Stimulated activated CD4-positive, alpha-beta T cell treated with anti-CD3 and anti-CD28 coated beads, Interleukin-1b, Interleukin-23, amount 100 ng/mL, for 1 hour (primary cell): ENCODE measurements at places on chromosomes 1 and 21.

DNA sequence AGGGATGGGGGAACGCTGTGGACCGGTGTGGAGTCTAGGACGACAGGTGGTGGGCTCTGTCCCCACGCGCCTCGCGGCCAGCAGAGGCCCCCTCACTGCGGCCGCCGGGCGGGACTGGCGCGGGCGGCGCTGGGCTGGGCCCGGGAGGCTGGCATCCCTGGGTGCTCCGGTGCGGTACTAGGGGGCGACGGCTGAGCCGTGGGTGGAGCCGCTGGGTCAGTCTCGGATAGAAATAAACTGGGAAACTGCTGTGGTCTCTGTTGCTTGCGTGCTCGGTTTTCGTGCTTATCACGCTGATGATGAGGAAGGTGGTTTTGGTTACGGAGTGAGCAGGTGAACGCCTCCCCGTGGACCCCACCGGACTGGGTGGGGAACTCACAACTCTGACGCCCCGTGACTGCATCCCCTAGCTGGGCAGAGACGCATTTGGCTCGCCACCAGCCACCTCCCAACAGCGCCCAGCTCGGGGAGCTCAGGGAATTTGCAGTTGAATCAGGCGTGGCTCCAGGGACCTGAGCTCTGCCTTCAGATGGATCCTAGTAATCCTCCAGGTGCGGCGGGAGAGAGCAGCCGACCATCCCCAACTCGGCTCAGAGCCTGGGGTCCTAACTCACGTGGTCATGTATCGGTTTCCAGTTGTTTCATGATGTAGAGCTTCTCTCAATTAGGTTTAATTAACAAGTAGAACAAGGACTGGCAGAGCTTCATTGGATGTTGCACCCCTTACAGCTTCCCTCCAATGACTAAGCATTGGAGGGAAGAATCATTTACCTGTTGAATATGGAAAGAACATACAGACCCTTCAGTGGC is 32.1 kb downstream of the HSD17B7 start:
- no peak for DNase-seq

DNA sequence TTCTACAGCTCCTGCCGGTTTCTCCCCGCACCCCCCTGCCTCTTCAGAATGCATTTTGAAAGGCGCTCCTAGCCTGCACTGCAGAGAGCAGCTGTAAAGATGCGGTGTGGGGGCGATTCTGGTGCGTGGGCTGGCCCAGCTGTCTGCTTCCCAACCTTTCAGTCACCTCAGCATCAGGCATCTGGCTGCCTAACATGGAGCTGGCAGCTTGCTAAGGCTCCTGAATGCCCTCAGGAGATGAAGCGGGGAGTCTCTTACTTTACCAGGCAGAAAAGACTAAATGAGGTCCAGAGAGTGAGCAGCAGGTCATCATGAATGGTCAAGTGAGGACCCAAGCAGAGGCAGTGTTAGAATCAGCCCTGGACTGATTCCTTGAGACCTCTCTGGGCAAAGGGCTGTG is 8.7 kb downstream of the IER5 start:
- DNase-seq: no peak

- DNase-seq: no peak
Observed at GRCh38 chr1:200372095-200372884, 37.5 kb downstream of the ZNF281 start.

DNA sequence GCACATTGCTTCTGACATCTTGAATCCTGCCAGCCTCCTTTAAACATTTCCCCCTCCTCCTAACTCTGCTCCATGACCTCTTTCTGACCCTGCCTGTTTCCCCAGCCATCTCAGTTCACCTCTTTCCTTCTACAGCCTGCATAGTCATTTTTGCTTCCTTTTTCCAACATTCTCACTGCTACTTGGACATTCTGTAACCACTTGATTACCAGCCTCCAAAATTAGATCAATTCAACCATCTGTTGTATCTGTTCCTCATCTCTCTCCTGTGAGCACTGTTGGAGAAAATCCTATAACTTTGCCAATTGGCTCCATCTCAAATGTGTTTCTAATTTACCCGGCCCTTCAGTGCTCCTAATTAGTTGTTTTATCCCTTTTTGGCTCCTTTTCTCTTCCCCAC is 27.5 kb upstream of the GPR88 start:
- DNase-seq: no peak

DNA sequence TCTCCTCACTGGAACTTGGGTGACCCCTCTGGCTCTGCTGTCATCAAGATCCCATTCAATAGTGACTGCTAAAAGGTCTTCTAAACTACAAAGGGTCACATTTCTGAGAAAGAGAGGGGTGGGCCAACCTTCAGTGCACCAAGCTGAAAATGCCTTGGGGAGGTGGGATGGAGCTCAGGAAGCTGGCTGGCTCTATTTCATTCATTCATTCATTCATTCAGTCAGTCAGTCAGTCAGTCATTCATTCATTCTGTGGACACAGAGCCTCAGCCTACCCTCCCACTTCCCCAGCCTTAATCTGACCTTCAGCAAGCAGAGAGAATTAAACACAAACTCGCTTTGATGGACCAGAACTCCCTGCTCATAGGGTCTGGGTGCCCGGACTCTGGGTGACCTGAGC is 11.7 kb downstream of the RUNX3 start:
- no peak for DNase-seq

GRCh38 chr1:151563376-151563775 is 23.3 kb downstream of the TUFT1 start:
- no peak for DNase-seq

DNA sequence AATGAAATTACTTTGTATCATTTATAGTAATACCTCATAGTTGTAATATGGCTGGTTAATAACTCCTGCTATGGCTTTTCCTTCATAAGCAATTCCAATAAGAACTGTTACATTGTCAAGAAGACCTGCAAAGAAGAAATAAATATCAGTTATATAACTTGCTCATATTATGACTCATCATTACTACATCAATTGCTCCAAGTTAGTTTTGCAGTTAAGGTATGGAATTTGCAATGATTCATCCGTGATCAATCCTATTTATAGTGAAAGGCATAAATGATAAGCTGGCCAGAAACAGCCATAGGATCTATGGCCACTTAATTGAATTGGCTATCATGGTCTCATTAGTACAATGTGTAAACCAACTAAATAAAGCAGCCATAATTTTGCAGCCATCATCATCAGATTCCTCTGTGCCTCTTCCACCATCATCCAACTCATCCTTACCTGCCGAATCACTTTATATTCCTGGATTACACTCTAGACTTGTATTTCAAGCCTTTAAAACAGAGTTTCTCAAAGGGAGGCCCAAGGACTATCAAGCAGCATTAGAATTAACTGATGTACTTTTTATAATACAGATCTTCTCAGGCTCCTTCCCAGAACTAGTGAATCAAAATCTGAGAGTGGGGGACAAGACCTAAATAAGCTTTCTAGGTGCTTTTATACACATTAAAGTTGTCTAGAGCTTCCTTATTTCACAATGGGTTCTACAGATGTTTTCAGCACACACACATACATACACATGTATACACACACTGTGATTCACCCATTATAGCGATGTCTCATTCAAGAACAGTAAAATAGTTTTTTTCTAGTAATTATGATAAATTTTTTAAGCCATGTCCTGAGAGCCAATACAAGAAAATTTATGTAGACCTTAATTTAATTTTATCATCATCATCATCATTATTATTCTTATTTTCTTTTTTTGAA is 21.2 kb upstream of the EPRS1 start:
- DNase-seq: no peak

DNA sequence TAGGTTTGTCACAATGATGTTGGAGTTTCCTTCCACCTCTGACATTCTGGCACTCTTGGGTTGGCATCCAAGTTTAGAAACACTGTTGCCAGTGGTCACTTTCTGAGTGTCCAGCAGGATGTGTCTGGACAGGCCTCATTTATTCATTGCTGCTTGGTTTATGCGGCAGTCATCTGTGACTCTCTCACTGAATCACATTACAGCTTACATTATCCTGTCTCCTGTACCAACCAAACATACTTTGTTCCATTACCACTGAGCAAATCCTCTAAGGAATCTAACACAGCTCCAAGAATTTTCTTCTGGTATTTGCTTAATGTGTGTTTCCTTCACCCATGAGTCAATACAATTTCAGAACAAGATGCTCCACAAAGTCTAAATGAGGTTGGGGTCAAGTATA is 19.9 kb downstream of the SGIP1 start:
- DNase-seq: no peak

- DNase-seq: no peak
Observed at GRCh38 chr1:16988210-16988609, 7.8 kb upstream of the MFAP2 start.

- DNase-seq: no peak
Observed at GRCh38 chr1:112298558-112298957, 97.5 kb upstream of the CTTNBP2NL start.

DNA sequence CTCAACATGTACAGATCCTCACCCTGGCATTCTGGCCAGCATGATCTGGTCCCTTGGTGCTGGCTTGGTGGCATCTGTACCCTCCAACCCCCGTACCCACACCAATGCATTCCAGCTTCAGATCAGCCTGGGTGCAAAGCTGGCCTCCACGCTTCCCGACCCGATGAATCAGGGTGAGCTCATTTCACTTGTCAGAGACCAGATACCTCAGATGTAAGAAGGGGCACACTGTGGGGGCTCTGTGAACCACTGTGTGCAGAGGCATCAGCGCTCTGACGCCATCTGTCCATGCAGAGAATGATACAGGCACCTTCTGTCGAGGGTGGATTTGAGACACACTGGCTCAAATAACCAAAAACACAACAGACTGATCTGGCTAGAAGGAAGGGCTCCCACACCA is 76.6 kb downstream of the DMRTB1 start:
- no peak for DNase-seq

DNA sequence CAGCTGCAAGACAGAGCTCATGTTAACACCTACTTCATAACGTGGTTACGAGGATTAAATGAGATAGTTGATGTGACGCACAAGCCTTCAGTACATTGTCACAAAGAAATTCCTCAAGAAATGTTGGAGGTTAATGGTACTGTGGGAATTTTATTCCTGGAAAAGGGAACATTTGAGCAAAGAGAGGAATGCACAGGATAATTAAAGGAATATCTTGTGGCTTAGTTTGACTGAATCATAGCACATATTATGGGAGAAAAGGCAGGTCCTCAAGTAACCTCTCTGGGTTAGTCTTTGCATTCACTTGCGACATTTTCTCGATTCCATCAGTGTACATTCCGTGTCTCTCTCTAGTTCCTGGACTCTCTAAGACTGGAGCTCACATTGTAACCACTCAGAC is 300.2 kb upstream of the DUSP10 start:
- no peak for DNase-seq

GRCh38 chr21:15493646-15494045 is 236.1 kb upstream of the USP25 start:
- no peak for DNase-seq

GRCh38 chr1:32447469-32448185 is 17.2 kb upstream of the ZBTB8B start:
- no peak for DNase-seq

- no peak for DNase-seq
Observed at GRCh38 chr1:52436817-52437216, 32.4 kb downstream of the PRPF38A start.

GRCh38 chr1:173454966-173455524 is 22.1 kb upstream of the PRDX6 start:
- DNase-seq: no peak

DNA sequence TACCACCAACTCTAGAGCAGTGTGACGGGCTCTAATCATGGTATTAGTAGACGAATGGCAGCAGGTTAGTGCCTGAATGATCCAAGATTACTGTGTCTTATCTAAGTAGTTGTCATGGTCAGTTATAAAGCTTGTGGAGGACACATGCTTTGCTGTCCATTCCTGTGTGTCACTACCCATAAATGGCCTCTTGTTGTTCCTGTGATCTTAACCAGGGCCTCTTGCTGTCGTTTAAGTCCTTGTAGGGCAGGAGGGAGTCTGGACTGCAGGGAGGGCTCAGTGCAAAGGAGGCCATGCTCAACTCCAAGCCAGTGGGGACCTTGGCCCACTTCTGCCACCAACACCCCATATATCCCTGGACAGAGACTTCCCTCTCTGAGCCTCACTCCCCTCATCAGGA is 130.5 kb downstream of the EPHB2 start:
- no peak for DNase-seq

DNA sequence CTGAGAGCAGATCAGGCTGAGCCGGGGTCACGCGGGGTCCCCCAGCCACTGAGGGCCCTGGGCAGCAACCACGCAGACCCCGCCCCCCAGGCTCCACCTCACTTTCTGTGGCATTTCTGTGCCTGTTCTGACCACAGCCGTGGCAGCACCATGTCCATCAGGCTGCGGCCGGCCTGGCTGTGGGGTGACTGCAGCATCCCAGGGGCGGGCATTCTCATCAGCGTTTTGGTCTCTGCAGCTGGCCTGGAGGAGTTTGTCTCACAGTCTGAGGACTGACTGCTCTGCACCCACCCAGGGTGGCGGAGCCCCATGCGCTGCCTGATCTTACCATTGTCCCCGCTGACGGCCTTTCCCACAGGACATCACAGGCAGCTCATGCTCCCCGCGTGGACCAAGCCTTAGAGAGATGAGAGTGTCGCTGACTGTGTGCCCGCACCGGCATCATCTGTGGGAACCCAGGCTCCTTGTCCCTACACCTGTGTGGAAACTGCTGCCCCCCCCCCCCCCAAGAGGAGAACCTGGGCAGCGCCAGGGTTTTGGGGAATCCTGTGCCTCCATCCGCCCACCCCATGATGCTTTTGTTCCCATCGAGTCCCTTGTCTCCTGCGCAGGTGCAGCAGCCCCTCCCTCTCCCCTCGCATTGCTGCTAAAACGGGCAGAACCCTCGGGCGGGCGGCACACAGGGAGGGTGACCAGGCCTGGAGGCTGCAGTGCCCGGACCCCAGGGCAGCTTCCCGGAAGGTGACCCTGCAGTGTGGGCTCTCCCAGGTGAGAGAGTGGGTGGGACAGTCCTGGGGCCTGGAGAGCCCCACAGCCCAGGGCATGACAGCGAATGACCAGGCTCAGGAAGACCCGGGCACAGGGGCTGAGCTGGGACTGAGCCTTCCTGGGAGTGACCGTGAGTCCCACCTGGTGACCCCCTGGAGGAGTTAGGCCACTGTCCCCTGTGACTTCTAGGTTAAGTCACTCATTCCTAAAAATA is 1.8 kb downstream of the KRTAP10-1 start:
- no peak for DNase-seq

DNA sequence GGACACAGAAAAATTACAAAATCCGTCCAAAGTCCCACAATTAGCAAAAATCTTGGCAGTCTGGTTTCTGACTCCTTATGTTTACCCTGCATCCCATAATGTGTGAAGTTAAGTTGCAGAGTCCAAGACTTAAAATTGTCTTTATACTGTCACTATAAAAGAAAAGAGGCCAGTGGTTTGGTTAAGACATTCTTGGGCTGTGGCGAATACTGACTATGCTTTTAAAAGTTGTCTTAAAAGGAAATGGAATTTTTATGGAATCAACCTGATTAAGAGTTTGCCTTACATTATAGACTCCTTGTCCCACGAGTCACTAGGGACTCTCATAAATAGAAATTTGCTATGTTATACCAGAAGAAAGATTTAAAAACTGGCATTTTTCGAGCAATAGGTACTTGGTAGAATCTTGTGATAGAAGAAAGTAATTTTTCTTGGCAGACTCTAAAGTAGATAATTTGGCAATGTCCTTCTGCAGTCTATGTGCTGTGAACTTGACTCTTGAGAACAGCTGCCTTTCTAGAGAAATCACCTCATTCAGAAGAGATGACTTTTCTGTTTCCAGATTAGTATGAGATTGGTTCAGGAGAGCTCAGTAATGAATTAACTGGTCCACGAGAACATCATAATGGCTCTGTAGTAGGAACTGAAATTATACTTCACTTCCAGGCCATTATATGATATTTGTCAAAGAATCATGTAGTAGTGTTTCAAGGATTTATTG is 31.8 kb downstream of the NTNG1 start:
- DNase-seq: no peak
